ENCODE measurements at places on chromosomes 5 and 9.

DNA sequence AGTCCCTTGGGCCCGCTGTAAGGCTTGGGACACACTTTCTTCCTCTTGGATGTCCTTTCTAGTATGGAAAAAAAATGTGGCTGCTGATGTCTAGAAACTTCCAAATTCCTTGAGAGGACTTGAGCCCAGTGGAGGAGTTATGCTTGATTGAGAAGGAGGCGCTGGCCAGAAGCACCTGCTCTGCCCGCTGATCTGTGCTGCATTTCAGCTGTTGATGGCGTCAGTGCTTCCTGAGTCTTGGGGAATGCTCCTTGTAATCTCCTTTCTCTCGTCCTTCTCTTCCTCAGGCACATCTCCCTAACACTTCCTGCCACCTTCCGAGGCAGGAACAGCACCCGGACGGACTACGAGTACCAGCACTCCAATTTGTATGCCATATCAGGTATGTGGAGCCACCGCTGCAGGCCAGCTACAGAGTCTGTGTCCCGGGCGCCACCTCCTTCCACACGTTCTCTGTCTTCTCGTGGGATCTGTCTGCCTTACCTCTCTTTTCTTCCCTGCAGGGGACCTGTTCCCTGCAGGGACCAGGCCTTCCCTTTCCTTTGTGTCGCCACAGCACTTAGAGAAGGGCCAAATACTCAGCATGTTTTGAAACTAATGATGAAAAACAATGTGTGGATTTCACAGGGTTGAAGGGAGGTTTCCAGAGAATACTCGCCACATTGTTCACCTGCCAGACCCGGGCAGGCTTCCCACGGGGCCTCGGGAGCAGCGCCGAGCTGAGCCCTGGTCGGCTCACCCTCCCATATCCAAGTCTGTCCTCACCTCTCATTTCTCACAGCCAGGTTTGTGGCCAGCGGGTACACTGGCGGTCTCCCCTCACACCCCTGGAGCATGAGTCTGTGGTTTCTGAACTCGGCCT is 95.2 kb downstream of the MVB12B start:
- no peak for DNase-seq

GRCh38 chr9:99031319-99031718 is 73.6 kb upstream of the TGFBR1 start:
- DNase-seq, result no peak

GRCh38 chr5:106986006-106986405 is 684.7 kb downstream of the EFNA5 start:
- no peak for DNase-seq

GRCh38 chr9:2645569-2645968 is 24.0 kb downstream of the VLDLR start:
- no peak for DNase-seq

- no peak for DNase-seq
Measured at GRCh38 chr9:97806721-97807120, 46.3 kb upstream of the FOXE1 start.

- peak; percentile 94 for DNase-seq
Measured at GRCh38 chr5:32505756-32506155, 61.2 kb upstream of the ZFR start.

DNA sequence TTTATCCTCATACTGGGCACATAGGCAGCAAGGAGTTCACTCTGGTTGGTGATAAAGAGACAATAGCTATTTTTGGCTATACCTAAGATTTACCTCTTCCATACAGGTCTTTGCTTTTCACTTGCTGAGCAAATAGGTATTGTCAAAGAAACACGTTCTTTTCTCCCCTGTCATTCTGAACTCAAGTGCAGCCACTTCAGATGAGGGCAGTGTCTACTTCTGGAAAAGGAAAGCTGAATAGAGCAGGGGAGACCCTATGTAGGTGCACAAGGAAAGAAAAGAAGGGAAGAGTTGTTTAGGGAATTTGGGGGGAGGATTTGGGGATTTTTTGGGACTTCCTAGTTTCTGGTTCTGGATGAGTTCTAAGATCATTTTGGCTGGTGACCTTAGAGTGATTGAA is 109.6 kb downstream of the ATP10B start:
- DNase-seq, result no peak

- no peak for DNase-seq
Measured at GRCh38 chr9:131868766-131869165, 128.9 kb upstream of the RAPGEF1 start.

- no peak for DNase-seq
Measured at GRCh38 chr5:106759152-106759551, 911.6 kb downstream of the EFNA5 start.

DNA sequence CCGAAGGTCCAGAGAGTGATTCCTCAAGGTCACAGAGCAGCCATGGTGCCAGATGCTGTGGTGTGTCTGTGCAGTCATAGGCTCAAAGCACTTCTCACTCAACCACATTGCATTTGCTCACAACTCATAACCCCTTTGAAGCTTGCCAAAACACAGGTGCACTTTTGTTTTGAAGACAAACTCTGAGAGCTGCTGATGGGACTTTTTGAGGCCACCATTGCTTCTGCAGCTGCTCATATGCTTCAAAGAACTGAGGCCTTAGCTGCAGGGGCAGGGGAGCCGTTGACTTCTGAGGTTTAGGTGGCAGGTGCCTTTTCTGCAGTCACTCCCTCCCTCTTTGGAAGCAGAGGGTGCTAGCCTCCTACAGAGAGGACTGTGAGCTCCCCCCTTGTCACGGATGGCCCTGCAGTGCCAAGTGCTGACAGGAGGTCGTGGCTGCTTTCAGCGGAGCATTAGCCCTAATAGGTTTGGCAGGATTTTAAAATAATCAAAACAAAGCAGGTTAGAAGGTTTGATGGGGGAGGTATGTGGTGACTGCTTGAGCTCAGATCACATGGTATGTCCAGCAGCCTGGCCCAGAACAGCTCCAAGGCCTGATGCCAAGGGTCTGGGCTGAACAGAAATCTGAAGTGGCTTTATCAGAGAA is 232.1 kb downstream of the MAN2A1 start:
- no peak for DNase-seq

GRCh38 chr5:459562-460272 is 16.7 kb downstream of the EXOC3 start:
- no peak for DNase-seq

DNA sequence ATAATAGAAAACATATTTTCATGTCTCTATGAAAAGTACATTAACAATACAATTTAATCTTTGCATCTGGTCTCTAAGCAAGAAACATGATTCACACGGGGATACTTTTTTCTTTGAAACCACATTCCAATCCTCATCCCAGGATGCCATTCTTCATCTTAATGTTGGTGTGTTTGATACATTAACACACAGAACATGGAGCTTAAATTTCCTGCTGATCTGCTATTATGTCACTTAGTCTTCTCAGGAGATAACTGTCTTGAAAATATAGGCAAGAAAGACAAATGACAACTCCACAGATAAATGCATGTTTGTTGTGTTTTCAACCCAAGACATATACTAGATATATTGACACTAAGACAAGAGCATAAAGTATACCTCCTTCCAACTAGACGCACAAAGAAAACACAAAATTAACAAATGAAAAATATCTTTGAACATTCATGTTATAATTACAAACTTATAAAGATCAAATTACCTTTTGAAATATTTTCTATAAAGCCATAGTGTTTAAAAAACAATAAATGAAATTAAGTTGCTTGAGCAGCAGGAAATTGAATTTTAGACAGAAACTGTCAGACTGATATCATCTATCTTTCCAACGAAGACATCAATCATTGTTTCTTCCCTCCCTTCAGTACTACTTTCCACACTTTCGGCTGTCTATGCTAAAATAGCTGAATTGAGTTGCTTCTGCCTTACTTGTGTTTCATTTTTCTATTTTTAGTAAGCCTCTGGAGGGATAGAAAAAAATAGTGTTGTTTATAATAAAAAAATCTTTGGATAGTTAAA is 1676.7 kb upstream of the CDH9 start:
- no peak for DNase-seq

- DNase-seq, result no peak
Measured at GRCh38 chr9:109861918-109862317, 81.9 kb downstream of the PALM2AKAP2 start.

DNA sequence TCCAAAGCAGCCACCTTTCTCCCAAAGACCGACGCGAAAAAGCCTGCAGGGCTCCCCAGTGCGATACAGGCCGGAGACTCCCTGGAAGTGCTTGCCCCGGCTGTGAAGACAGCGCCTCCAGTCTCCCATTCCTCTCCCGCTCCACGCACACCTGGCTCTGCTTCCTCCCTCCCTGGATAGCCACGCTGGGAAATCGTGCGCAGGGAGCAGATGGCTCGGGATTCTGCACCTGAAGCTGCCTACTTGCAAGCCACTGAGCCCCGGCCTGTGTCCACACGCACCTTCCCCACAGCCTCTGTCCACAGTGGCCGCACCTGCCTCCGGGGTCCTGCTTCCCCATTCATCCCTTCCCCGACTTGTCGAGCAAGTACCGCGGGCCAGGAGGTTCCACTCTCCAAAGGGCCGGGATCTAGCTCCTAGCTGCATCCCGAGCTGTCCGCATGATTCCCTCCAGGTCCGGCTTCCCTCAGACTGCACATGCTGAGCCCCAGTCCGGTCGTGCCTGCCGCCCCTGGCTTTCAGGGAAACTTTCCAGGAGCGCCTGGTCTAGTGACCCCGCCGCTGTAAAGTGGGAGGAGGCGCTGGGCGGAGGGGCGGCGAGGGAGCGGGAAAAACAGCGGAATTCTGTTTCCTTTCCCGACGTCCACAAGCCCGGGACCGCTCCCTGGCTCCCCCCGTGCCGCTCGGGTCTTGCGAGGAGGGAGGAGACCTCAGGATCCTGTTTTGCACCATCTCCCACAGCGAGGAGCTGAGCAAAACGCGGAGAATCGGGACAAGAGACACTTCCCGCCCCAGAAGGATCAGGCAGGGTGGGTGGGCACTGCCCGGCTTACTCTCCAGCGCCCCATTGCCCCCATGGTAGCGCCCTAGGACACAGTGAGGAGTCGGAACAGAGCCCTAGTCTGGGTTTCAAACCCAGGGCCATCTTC is 2.0 kb downstream of the SEMA6A start:
- DNase-seq, result peak; percentile 72

DNA sequence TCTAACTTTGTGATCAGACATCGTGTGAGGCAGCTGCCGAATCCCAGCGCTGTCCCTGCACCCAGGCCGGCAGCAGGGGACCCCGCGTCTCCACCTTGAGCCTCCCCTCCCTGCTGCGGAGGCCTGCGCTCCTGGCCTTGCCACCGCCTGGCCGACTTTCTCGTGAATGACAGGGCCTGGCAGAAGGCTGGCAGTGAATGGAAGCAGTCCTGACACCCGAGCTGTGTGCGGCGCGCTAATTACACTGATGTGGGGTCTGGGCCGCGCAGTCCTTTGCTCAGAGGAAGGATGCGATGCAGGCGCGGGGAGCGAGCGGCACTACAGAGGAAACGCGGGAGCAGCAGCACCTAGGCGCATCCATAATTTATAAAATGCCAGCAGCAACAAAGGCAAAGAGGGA is 40.3 kb downstream of the POU4F3 start:
- DNase-seq, result no peak

DNA sequence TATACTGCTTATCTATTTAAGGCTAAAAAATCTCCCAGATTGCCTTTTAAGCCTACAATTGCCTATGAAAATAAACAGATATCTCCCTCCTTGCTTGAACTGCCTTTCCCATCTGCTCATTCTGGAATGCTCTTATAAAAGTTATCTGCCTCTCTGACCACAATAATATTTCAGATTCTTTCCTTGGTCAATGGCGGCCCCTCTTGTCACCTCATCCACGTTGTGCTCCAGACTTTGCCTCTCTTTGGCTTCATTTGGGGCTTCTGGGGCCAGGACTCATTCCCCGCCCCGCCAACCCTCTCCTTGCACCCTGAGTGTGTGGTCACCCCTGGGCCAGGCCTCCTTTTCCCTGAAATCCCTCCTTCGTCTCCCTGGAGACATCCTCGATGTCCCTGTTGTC is 110.0 kb upstream of the RPS23 start:
- no peak for DNase-seq

DNA sequence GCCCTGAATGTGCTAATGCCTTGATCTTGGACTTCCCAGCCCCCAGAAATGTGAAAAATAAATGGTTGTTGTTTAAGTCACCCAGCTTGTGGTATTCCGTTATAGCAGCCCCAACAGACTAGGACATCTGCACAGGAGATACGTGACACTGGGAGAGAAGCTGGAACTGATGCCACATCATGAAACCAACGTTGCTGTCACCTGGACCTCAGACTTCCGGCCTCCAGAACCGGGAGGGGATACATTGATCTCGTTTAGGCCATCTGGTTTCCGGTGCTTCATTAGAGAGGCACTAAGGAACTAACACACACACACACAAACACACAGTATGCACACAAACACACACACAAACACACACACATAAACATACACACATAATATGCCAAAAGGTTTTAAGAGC is 75.0 kb upstream of the ICE1 start:
- DNase-seq, result no peak

GRCh38 chr5:57033503-57033902 is 81.6 kb upstream of the MIER3 start:
- no peak for DNase-seq

DNA sequence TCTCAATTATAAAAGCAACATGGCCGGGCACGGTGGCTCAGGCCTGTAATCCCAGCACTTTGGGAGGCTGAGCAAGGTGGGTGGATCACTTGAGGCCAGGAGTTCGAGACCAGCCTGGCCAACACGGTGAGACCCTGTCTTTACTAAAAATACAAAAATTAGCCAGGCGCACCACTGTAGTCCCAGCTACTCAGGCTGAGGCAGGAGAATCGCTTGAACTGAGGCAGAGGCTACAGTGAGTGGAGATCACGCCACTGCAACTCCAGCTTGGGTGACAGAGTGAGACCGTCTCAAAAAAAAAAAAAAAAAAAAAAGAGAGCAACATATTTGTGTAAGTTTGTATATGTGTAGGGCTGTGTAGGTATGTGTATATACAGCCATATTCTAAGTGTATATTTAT is 7.5 kb downstream of the RPS6 start:
- DNase-seq, result no peak

GRCh38 chr5:102975457-102976182 is 144.3 kb downstream of the GIN1 start:
- DNase-seq, result no peak

DNA sequence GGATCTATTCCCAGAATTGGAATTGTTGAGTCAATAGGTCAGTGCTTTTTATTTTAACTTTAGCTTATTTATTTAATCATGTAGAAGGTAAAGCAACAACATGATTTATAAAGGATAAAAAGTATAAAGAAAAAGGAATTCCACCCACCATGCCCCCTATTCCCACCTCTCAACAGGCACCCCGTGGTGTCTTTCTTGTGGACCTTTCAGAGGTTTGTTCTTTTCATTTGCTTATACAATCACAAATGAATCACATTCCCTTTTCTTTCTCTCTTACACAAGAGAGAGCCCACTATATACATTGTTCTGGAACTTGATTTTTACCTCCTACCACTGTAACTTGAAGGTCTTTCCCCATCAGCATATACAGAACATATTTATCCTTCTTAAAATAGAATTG is 37.2 kb upstream of the SMIM32 start:
- DNase-seq, result no peak

DNA sequence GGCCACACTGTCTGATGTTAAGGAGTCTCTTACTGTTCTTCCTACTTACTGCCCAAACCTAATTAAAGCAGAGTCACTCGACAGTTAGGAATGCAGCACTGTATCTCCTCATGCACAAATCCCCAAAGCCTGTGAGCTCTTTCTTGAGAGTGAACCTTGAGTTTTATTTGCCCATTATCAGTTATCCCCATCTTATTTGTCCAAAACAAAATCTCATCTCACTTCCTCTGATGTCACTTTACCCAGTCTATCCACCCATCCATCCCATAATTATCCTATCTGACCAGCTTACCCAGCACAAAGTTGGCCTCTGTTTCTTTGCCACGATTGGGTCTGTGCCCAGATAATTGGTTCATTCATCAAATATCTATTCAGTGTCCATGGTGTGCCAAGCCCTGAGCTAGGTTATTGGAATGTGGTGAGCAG is 250.8 kb downstream of the SLIT3 start:
- DNase-seq, result no peak

- no peak for DNase-seq
Measured at GRCh38 chr5:60538955-60539866, 160.8 kb downstream of the DEPDC1B start.

Measured in NCI-H2171 treated with DMSO at 0.1 percent for 48 hours (cell line).